Stimulated activated CD8-positive, alpha-beta memory T cell treated with anti-CD3 and anti-CD28 coated beads, Interleukin-2, amount 100 ng/mL, for 48 hours (primary cell): ENCODE measurements at places on chromosomes 5 and 9.

GRCh38 chr5:111345731-111346130 is 121.5 kb downstream of the CAMK4 start:
- no peak for DNase-seq

DNA sequence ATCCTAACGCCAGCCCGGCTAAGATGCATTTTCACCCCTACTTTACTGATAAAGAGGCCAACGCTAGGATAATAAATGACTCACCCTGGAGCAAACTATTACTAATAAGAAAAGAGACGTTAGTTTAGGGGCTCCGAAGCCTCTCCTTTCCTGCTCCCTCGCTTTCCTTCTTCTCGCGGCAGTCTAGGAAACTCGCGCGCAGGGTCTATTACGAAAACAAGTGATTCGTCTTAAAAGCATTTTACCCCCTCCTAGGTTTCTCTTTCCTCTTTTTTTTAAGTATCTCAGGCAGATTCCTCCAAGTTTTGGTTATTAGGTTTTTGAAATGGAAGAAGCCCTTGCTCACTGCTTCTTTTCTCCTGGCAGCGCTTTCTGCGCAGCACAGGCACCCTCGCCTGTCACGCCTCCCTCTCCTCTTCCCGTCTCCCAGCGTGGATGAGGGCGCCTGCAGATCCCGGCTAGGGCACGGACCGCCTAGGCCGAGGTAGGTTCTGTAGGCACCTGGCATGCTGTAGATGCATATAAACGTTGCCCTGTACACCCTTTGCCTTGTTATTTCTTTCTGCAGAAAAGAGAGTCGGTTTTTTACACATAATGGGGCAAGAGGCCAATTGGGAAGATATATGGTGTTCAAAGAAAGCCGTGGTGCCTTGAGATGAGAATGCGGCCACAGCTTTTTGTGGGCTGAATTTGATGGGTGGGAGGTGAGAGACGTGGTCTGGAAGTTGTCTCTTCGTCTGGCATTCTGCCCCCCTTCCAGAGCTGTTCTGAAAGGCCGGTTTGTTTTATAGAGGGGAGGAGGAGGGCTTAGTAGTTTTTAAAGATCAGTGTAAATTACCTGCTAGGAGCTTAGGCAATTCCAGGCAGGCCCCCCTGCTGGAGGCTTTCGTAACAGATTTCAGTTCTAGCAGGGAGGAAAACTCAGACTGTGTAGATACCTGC is 983 bp downstream of the GCNT1 start:
- DNase-seq = no peak

- DNase-seq = no peak
Observed at GRCh38 chr9:133509179-133510083, 15.3 kb downstream of the MYMK start.

GRCh38 chr5:137731176-137731575 is 4.7 kb downstream of the KLHL3 start:
- DNase-seq = no peak

- no peak for DNase-seq
Observed at GRCh38 chr9:81772144-81772543, 82.8 kb upstream of the TLE1 start.

DNA sequence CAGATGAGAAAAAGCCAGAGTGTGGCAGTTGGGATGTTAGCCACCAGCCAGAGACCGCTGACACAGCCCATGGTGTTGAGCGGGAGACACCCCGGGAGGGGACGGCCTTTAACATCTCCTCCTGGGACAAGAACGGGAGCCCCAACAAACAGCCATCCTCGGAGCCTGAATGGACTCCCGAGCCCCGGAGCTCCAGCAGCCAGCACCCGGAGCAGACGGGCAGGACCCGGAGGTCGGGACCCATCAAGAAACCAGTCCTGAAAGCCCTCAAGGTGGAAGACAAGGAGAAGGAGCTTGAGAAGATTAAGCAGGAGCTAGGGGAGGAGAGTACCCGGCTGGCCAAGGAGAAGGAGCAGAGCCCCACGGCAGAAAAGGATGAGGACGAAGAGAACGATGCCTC is 28.0 kb upstream of the POMT1 start:
- no peak for DNase-seq

DNA sequence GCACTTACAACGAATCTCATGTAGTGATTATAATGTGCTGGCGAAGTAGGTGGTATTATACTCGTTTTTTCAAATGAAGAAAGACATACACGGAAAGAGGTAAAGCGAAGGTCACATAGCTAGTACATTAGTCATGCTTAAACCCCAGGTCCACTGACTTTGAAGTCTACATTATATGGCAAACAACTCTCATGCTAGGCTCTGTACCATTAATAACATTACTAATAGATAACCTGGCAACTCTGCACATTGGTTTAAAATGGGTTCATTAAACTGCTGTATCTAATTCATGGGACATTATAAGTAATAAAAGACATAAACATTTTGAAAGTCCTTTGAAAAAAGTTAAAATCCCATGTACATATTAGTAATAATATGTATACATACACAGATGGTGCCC is 21.2 kb downstream of the FYB1 start:
- DNase-seq = no peak

DNA sequence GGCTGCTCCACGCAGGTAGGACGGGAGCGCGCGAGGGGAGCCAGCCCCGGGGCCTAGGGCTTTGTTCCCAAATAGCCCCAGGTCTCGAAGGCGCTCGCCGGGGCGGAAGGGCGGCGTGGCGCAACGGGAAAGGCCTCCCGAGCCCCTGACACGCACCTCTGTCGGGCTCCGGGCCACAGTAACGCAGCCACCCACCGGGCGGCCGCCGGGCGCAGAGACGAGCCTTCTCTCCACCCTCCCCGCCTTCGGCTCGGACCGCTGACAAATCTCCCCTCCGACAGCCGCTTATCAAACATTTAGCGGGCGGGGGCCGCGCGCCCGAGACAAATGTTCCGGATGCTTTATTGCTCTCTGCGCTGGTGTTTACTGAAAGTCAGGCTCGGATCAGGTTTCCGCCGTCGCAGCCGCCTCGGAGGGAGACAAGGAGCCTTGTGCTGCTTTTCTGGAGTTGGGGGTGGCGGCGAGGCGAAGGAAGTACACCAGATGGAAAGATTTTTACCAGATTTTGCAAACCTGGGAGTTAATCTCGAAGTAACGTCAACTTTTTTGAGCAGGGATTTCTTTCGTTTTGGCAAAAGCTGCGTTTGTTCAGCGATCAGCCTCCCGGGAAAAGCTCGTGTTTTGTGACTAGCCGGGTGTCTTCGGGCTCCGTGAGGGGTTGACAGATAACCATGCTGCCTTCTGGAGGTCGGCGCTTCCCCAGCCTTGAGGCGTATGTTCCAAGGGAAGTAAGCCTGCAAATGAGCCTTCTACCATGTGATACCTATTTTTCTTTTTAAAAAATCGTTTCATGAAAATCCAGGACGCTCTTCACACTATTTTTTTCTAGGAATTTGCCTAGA is 950 bp downstream of the RGMB start:
- peak; percentile 34 for DNase-seq

GRCh38 chr9:30935730-30936129 is 1448.7 kb upstream of the ACO1 start:
- no peak for DNase-seq

- peak; percentile 4 for DNase-seq
Observed at GRCh38 chr9:79129865-79130480, 441.8 kb upstream of the TLE4 start.

DNA sequence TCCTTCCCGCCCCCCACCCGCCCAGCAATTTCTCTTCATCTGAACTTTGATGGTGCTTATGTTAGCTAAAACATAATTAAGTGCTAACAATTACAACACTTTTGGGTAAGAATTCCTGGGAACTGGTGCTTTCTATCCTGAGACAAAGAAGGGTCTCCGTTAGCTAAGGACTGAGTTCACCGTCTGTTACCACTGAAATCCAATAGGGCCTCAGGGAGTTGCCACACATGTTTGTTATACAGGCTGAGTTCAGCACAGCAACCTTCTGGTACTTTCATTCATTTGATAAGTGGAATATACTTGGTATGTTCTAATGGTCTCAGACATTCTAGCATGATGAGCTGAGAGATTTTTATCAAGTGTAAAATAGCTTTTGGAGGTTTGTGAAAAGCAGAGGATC is 437.9 kb downstream of the EFNA5 start:
- no peak for DNase-seq

DNA sequence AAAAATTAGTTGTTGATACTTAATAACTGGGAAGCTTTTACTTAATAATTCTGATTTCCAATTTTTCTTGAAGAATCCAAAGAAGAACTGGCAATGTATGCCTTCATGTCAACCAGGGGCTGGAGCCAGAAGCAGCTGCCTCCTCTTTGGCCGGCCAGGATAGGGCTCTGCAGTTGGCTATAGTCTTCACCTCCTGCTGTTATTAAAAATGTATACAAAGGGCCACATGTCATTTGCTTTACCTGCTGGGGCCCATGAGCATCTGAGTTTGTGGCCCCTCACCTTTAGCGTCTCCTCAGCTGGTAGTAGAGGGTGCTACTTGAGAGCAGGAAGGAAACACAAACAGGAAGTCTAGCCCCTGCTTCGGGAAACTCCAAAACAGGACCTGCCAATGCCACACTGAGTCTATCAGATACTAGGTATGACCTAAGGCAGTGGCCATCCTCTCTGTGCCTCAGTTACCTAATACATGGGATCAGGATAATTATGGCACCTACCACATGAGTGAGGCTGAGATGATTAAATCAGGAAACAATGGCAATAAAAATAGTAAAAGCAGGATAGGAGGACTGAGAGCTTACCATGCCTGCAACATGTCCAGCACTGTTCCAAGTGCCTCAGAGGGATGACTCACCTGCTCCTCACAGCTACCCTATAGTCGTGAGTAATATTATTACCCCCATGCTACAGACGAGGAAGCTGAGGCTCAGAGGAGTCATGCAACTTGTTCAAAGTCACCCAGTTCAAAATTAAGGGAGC is 21.3 kb downstream of the CCDC69 start:
- no peak for DNase-seq

DNA sequence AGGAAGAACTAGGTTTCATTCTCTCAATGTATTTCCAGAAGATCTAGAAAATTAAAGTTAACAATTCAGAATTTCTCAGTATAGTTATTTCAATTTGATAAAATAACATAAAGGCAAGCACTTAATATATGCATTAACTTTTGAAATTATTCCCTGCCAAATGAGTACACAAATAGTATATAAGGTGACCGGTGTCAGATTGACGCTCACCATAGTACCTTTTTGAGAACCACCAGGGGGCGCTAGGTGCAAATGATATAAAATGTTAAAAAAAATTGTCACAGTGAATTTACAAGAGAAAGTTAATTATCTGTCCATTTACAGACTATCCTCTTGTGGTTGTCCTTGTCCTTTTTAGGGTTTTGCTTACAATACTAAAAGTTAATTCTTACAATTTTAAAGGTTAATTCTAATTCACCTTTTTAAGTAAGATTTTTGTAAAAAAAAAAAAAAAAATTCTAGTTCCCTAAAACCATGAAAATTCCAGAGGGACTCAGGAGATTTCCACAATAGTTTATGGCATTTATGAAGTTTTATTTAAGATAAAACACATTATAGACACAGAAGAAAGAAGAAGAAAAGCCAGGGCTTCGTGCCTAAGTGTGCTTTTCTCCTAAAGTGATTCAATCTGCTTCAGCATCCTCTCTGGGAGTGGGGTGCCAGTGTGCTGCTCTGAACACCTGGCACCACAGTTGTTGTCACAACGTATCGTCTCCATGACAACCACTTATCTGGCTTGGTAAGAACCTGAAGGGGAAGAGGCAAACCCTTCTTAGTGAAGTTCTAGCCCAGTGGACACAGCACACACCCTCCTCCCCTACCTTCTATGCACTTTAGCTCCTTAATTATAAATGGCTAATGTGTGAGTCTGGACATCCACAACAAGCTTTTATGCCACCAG is 1.7 kb downstream of the ADAMTS16 start:
- peak; percentile 12 for DNase-seq

- no peak for DNase-seq
Observed at GRCh38 chr5:138258704-138259292, 15.6 kb downstream of the GFRA3 start.

DNA sequence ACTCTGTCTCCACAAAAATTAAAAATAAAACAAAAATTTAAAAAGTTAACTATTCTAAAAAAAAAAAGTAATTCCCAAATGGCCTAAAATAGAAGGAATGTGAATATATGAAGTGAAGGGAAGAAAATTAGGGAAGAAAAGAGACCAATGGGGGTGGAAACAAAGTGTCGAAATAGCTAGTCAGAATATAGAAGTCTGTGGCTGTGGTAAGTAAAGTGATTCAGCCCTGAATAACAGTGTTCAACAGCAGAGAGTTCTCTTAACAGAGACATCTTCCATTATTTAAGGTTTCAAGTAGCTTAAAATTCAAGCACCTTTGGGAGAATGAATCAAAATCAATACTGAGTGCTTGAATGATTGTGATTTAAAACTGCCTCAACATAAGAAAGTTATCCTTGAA is 51.7 kb downstream of the LPAR1 start:
- no peak for DNase-seq

GRCh38 chr5:36457511-36458270 is 148.7 kb upstream of the SLC1A3 start:
- DNase-seq = no peak

DNA sequence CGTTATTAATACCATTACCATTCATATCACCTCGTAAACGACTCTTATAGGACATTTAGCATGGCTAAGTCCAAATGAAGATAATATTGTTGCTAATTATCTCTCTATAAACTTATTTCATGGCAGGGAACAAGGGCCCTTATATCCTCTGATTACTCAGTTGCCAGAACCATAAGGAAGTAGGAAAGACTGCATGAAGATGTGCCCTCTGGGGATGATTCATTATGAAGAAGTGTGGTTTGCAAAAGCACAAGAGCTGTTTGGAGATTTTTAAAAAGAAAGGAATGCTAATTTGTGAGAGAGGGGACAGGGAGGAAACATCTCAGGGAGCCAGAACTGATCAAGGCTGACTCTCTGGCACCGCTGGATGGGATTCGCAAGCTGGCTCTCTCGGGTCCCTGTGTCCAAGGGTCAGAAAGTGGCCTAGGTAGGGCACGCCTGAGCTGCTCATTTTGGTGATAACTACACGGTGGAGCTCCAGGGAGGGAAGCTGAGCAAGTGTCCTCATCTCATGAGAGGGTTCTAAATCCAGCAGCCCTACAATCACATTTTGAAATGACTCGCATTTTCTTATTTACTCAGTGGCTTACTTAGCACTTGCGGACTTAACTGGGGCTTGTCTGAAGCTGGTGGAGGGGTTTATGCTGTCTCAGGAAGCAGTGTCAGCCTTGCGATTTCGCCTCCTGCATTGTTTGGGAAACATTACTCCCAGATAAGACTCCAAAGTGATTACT is 136.8 kb downstream of the C5orf15 start:
- DNase-seq = no peak

GRCh38 chr5:56633950-56634349 is 181.4 kb upstream of the MAP3K1 start:
- no peak for DNase-seq

- DNase-seq = no peak
Observed at GRCh38 chr5:32098291-32098690, 75.8 kb downstream of the GOLPH3 start.

DNA sequence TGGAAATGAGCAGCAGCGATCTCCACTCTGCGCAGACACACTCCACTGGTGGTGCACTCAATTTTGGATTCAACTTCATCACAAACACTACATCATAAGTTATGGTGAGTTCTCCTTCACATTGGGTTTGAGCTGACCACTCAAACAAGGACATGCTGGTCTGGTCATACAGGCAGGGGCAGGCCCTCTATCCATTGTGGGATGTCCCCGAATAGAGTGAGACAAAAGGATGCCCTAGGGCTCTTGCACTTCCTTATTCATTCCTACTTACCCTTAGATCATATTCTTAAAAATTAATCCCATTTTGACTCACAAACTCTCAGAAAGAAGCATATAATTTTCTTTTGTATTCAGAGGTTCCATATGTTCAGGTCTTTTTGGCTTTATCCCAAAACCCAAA is 16.3 kb upstream of the PJA2 start:
- no peak for DNase-seq
